Ammon's horn (tissue), 1 donor: ENCODE measurements at places on chromosomes 6 and 20.

DNA sequence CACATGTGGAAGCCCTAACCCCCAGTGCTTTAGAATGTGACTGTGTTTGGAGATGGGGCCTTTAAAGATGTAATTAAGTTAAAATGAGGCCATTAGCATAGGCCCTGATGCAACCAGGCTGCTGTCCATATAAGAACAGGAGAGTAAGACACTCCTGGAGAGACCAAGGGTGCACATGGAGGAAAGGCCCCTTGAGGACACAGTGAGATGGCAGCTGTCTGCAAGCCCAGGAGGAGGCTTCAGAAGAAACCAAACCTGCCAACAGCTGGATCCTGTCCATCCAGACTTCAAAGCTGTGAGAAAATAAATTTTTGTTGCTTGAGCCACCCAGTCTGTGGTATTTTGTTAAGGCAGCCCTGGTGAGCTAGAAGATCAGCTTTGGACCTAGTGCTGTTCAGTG lies 16.8 kb upstream of the SNRPB2 start:
- DNase-seq: no peak

- DNase-seq: no peak
These were observed 35.0 kb downstream of the FAM50B start for GRCh38 chr6:3884007-3884745.

DNA sequence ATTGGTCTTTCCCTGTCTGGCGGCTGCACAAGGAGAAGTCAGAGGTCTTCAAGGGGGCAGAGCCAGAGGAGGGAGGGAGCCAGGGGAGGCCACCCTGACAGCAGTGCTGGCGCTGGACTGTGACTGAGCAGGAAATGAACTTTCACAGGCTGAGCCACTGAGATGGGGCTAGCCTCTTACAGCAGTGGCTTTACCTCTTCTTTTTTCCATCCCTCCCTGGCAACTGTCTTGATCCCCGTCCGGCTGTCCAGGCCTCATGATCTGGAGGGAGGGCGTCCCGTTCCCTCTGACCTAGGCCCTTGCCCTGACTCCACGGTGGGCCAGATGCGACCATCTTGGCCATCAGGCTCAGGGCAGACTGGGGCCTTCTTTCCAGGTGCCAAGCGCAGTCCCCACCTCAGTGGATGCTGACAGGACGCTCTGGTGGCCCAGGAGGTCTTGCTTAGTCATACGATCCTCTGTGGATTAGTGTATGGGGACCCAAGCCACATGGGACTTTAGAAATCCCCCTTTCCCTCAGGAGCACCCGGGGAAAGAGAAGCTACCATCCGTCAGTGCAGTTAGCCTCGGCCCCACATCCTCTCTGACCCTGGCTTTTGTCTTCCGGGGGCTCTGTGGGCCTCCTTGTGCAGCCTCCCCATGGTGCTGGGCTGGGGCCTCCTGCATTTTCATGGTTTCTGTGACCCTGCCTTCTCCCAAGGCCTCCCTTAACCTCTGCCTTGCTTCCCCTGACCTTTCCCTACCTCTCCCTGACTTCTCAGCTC lies 57.4 kb upstream of the CCDC167 start:
- DNase-seq: no peak

- DNase-seq: peak; percentile 13
These were observed 626.0 kb downstream of the CDH26 start for GRCh38 chr20:60584221-60584620.

GRCh38 chr6:43172104-43173007 lies 1.3 kb downstream of the SRF start:
- DNase-seq: peak; percentile 49

DNA sequence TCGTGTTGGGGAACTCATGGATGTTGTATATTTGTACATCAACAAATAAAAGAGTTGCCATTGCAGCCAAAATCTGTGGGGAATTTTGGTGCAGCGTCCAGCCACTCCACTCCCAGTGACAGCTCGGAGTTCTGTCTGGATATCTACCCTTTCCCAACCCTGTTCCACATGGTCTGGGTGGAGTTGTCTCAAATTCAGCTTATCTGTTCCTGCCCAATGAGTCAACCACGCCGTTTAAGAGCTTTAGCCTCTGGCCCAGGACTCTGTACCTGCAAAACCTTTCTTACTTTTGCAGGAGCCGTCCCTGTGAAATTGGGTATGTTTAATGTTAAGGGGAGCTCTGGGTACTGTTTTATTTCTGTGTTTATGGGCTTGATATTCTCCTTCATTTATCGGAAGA lies 33.9 kb upstream of the OVOL2 start:
- DNase-seq: no peak

GRCh38 chr6:126475449-126475848 lies 135.5 kb downstream of the CENPW start:
- DNase-seq: no peak

GRCh38 chr6:90918361-90918760 lies 331.5 kb upstream of the MAP3K7 start:
- no peak for DNase-seq

DNA sequence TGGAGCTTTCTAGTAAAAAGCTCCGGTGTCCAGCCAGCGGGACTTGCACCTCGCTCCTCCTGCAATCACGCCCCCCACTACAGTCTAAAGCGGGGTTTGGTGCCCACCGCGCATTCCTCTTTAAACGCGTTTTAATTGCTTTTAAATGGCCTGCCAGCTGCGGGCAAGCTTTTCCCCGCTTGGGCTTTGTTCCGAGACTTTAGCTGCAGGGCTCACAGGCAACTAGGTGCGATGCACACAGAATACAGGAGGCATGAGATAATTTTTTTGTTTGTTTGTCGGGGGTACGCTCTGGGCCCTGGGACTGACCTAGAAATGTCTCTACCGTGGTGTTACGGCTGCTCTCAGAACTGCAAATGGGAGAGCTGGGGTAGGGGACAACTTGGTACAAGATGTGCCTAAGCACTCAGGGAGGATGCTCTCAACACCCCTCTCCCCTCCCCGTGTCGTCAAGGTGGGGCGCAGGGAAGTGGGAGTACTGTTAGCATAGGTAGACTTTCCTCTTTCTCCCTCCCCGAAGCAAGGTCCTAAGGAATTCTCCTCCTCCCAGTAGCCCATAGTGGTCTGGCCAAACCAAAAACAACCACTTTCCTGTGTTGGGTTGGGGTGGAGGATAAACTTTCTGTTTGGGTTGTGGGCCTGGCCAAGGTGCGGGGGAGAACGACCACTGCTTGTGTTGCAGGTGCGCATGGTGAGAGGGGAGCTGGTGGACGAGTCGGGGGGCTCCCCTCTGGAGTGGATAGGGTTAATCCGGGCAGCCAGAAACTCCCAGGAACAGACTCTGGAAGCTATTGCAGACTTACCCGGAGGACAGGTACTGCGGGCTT lies 1.6 kb downstream of the PRDM13 start:
- no peak for DNase-seq

GRCh38 chr20:44021186-44021585 lies 106.5 kb downstream of the TOX2 start:
- no peak for DNase-seq

DNA sequence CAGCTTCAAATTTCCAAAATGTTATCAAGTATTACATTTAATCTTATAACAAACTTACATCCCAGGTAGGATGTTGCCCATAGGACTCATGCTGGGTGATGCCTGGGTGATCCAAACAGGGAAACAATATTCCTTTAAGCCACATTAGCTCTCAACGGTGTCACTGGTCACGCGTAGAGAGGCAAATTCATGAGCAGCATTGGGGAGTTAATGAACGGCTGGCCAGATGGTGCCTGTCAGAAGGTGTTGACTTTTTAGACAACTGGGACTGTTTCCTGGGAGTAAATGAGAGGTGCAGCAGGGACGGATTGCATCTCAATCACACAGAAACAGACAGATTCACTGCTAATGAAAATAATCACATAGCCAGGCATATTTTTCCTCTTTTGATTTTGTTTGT lies 83.3 kb upstream of the ID4 start:
- no peak for DNase-seq

DNA sequence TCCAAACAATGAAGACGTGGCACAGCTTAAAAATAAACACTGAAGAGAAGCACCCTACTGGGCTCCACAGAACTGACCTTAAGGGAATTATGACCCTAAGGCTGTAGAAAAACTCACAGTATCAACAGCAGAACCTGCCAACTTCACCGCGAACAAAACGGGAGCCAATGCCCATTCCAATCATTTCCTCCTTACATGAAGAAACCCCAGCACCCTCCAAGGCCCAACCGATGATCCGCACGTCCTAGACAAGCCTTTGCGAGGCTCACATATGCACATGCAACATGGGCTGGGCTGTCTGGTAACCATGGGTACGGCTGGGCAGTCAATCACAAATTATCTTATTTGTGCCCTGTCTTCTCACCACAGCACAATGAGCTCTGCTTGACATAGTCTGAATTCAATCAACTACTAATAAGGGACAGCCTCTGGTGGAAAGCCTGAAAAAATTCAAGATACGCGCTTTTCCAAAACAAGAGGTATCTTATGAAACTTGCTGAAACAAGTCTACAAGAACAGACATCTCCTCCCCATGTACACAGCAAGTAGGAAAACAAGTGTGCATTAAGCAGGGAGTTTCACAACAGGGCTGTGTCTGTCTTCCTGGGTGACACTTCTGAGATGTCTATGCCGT lies 1.7 kb downstream of the DIDO1 start:
- DNase-seq: no peak

DNA sequence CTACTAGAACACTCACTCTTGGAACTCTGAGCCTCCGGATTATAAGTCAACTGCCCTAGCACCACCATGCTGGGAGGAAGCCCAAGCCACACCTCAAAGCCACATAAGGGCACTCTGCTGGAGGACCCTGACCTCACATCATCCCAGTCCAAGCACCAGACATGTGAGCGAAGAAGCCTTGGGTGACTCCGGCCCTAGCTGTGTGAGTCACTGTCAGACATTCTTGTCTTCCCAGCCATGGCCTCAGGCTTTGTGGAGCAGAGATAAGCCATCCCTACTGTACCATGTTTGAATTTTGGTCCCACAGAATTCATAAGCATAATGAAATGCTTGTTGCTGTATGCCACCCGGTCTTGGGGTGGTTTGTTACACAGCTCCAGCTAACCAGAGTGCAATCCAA lies 247.7 kb downstream of the SOD2 start:
- no peak for DNase-seq

GRCh38 chr6:27332692-27333641 lies 20.9 kb upstream of the POM121L2 start:
- peak; percentile 55 for DNase-seq

GRCh38 chr6:45591890-45592289 lies 214.2 kb upstream of the SUPT3H start:
- no peak for DNase-seq

- DNase-seq: no peak
These were observed 389.4 kb downstream of the RNGTT start for GRCh38 chr6:88574031-88574430.

- no peak for DNase-seq
These were observed 45.6 kb upstream of the RAB23 start for GRCh38 chr6:57267586-57268293.

GRCh38 chr6:8705435-8706020 lies 270.2 kb upstream of the SLC35B3 start:
- no peak for DNase-seq

GRCh38 chr20:39986173-39986904 lies 702.7 kb downstream of the MAFB start:
- peak; percentile 20 for DNase-seq

GRCh38 chr6:141532211-141532610 lies 600.5 kb upstream of the GJE1 start:
- no peak for DNase-seq

DNA sequence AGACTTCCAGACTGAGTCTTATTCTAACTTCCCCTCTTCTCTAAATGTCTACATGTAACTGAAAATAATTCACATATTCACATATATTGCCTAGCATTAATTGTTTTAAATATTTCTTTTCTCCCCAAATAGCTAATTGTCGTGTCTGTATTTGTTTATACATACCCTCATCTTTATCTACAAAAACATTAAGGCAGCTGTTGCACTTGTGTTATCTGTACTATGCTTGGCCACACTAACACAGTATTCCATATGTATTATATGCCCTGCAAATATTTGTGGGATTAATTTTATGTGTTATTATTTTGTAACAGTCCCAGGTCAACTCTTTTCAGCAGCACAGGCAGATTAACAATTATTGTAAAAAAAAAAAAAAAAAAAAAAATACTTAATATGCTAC lies 11.7 kb downstream of the HDAC2 start:
- no peak for DNase-seq
